Cerebellar nuclear complex (tissue), 1 donor: ENCODE measurements at places on chromosomes 16 and 17.

DNA sequence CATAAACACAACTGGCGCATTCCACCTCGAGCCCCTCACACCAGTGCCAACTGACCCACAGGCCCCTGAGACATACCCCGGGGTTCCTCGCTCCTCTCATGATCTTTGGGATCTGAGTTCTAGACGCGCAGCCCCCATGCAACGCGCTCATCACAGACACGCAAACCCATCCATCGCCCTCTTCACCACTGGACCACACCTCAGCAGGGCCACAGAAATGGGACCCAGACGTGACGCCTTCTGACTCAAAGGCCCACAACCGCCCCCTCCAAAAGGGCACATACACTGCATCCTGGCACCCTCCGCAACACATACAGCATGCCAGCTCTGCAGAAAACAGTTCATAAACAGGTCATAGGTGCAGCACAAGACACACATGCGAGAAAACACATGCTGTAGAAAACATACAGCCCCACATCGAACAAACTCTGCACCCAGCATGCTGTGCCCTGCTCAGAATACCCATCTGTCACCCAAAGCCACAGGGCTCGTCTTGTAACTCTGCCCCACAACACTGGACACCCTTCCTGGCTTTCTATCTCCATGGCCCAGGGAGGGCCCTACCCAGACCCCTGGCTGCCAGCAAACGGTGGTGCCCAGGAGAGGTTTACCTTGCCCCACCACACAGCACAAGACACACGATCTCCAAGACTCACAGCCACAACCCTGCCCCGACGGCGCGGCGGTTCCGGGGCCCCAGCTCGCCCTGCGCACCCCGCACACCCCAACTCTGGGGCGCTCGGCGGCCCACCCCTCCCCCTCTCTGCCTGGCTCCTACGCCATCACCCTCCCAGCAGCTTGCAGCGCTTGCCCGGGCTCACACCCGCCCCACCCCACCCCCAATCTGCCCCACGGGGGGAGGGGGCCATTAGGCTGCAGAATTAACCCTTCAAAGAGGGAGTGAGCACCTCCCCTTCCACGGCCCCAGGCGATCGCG lies 887 bp downstream of the ZBTB4 start:
- no peak for DNase-seq

GRCh38 chr17:57803021-57803420 lies 46.8 kb downstream of the MRPS23 start:
- DNase-seq, result no peak

DNA sequence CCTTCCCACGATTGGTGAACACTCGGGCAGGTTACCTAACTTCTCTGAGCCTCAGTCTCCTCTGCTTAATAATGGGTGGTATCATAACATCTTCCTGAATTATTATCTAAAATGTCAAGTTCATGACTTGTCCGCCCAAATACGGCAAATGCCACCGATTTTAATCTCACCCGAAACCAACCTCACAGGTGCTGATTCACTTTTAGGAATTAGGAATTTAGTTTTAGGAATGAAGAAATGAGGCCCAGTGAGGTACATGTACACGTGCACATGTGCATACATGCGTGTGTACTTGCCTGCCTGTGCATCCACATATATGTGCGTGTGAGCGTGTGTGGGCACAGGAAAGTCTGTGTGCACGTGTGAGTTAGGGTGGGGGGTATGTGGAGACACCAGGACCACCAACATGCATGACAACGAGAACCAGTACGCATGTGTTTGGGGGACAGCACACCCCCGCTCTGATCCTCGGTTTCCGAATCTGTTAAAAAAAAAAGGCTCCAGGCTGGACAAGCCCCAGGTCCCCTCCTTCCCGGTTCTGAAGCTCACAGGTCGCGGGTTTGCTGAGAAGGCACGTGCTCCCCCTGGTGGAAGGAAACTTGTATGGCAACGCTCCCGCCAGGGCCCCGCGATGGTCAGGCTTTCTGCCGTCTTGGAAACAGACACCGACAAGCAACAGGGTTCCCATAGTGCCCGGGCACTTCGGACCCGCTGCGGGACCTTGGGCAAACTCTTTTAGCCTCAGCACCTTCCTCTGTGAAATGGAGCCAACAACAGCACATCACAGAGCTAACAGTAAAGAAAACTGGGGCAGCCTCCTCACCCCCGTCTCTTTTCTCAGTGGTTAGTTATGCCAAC lies 219.2 kb downstream of the RBFOX3 start:
- no peak for DNase-seq

DNA sequence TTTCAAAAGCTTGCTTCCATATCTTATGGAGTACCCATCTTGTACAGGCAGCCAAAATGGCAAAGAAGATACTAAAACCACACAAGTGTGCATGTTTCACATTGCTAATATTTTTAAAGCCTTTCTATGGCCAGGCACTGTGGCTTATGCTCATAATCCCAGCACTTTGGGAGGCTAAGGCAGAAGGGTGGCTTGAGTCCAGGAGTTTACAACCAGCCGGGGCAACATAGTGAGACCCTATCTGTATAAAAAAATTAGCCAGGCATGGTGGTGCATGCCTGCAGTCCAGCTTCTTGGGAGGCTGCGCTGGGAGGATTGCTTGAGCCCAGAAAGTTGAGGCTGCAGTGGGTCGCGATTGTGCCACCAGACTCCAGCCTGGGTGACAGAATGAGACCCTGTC lies 71.3 kb downstream of the YPEL2 start:
- no peak for DNase-seq
